ENCODE measurements at places on chromosomes 3 and 15.

DNA sequence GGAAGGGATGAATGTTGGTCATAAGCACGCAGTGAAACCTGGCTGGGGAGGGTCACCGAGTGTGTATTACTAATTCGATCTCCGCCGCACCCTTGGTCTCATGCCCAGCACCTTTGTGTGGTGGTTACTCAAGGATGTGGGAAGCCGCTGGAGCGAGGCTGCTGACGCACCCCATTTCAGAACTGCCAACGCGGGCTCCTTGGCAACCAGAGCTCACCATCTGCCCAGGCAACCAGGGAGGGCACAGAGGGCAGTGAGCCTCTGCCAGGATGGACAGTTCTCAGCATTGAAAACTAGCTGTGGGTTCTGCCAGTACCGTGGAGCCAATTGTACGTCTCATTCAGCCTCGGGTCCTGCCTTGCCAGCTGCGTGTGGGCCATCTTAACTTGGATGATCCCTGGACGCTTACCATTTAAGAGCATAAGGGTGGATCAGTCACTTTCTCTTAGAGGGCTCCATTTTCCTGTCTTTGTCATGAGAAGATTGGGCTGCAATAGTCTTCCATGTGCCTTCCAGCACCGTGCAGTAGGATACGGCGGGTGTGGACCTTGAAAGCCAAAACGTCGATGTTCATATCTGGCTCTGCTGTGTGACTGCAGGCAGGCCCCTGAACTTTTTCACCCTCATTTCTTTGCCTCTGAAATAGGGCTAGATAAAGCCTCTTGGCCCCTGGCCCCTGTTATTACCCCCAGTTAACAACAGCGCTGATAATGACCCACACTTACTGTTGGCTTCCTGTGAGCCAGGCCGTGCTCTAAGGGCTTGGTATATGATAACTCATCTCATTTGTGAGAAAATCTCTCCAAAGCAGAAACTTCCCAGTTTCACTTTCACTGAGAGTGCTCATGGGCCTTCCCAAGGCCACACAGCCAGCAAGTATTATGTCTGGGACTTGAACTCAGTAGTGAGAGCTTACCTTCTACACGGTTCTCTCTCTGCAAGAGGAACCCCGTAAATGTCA lies 238.8 kb downstream of the OPA1 start:
- no peak for DNase-seq

GRCh38 chr3:87435926-87436620 lies 159.7 kb upstream of the POU1F1 start:
- DNase-seq = no peak

GRCh38 chr15:50190166-50190570 lies 8.2 kb downstream of the SLC27A2 start:
- no peak for DNase-seq

DNA sequence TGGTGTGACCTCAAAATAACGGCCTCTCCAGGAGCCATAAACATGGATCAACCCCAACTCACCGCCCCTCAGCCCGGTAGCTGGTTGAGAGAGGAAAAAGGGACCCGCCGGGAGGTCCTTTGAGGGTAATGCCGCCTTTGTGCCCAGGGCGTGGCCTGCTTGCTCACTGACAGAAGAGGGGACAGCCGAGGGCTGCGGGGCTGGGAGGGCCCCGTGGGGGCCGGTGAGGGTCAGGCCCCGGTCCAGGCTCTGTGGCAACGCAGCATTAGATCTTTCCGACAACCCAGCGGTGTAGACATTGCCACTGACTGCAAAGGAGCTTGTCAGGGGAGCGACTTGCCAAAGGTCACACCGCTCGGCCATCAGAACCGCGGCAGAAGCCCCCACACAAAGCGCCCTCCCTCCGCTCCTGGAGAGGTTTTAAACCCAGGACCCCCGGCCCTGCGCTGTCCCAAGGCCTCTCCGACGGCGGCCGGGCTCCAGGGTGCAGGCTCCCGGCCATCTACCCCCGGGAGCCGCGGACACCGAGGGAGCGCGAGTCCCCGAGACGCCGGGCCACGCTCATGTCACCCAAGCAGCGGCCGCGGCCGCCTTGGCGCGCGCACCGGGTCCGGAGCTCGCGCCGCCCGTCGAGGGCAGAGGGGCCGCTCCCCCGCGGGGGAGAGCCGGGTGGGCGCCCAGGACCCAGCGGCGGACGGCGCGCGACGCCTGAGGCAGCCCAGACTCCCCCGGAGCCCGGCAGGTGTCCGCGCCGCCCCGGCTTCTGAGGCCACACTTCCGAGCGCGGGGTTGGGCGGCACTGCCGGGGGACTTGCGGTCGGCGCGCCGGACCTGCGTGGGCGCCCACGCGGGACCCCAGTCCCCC lies 975 bp downstream of the PCSK6 start:
- no peak for DNase-seq

- no peak for DNase-seq
These were observed 4.1 kb downstream of the CISH start for GRCh38 chr3:50607271-50608091.

GRCh38 chr3:151989621-151990020 lies 116.2 kb downstream of the SUCNR1 start:
- DNase-seq = no peak

- no peak for DNase-seq
These were observed 14.4 kb downstream of the ALDH1L1 start for GRCh38 chr3:126166009-126166408.

Data from activated CD4-positive, alpha-beta T cell treated with anti-CD3 and anti-CD28 coated beads for 24 hours (primary cell).